Mesenteric fat pad (tissue), 1 donor: ENCODE measurements at places on chromosomes 1 and 21. TPM values are rescaled to one million over a fixed set of nuclear protein-coding genes. Genes with fewer than 3 reads are reported as not detected.

Gene LCE3D
- total RNA-seq: not detected

Gene TTLL10
- total RNA-seq: 1.4 TPM

Gene RHEX
- 2.2 TPM for total RNA-seq

Gene OR2T2
- total RNA-seq: not detected

Gene RGSL1
- not detected for total RNA-seq

Gene SYDE2
- 9.3 TPM for total RNA-seq

Gene ACKR1
- total RNA-seq: 94.7 TPM

Gene FASLG
- not detected for total RNA-seq

Gene S100A5
- total RNA-seq: not detected

Gene ZNF683
- total RNA-seq: not detected

Gene PTAFR
- 22.8 TPM for total RNA-seq

Gene MFAP2
- 25.9 TPM for total RNA-seq

Gene CLCA2
- total RNA-seq: 1.9 TPM

Gene CNR2
- not detected for total RNA-seq
